ENCODE measurements at places on chromosomes 13 and 19. TPM values are rescaled to one million over a fixed set of nuclear protein-coding genes. Genes with fewer than 3 reads are reported as not detected.

SERTM1 gene
- 5.0 TPM for total RNA-seq

DBP gene
- total RNA-seq: 17.7 TPM

TMEM238 gene
- 16.4 TPM for total RNA-seq

SIAH3 gene
- total RNA-seq: 0.06 TPM

CEACAM8 gene
- 0.53 TPM for total RNA-seq

GPR183 gene
- 9.0 TPM for total RNA-seq

CD70 gene
- 2.6 TPM for total RNA-seq

C19orf81 gene
- total RNA-seq: 5.2 TPM

GRCh38 chr19:29777781-29778309 is 33.9 kb upstream of the CCNE1 start:
- no peaks in the 10 kb centered on the region for H3K27me3 ChIP-seq
- H3K36me3 ChIP-seq: no peaks in the 10 kb centered on the region
- no peak overlapping the region for H3K4me3 ChIP-seq
- no peak for DNase-seq
- H3K27ac ChIP-seq: no peak overlapping the region

DNA sequence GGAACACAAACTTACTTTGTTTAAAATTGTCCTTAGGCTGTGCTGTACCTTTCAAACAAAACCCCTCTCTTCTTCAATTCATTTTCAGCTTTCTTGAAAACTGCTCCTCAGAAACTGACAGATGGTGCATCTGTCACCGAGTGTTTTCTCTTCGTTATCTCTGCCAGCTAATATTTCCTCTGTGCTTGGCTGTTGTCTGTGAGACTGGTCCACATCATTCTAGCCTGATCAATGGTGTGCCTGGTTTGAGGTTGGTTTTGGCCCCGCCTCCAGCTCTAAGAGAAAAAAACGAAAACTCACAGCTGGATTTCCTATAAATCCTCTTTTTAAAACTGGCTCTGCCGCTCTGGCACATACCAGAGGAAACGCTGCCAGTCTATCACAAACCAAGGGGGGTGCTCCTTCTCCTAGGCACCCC is 79.7 kb downstream of the STARD13 start:
- H3K27me3 ChIP-seq: no peaks in the 10 kb centered on the region
- H3K4me1 ChIP-seq: peaks cover 64% of the 10 kb centered on the region
- peak overlapping the region; percentile 77 for H3K27ac ChIP-seq
- DNase-seq: no peak
- no peaks in the 10 kb centered on the region for H3K36me3 ChIP-seq

DNA sequence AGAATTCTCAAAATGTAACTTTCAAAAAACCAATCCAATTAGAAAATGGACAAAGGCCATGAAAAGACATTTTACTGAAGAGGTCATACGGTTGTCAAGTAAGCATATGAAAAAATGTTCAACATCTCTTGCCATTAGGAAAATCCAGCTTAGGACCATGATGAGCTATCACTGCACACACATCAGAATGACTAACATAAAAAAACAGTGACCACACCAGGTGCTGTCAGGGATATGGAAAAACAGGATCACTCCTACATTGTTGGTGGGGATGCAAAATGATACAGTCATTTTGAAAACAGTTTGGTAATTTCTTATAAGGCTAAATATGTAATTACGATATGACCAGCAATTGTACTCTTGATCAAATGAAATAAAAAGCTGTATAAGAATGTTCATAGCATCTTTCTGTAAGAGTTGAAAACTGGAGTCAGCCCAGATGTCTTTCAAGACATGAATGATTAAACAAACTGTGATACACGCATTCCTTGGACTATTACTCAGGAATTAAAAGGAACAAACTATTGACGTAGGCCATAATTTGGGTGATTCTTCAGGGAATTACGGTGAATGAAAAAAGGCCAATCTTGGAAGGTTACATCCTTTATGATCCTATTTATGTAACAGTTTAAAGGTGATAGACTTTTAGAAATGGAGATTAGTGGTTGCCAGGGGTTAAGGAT is 26.9 kb upstream of the RCBTB2 start:
- DNase-seq: no peak
- no peaks in the 10 kb centered on the region for H3K36me3 ChIP-seq
- peaks cover 22% of the 10 kb centered on the region for H3K4me1 ChIP-seq
- no peak overlapping the region for H3K27ac ChIP-seq
- H3K4me3 ChIP-seq: no peak overlapping the region

DNA sequence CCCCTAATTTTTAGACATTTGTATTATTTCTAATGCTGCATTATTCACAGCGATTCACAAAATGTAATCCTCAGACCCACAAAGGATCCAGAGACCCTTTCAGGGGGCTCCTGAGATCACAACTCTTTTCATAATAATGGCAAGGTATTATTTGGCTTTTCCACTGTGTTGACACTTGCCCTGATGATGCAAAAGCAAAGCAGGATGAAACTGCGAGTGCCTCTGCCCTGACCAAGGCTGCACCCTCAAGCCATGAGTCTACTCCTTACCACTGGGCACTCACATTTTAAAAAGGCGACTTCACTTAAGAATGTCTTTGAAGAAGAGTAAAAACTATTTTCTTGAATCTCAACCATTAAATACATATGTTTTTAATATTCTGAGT is 11.4 kb downstream of the ELF1 start:
- no peak overlapping the region for H3K4me3 ChIP-seq
- no peaks in the 10 kb centered on the region for H3K36me3 ChIP-seq

GRCh38 chr19:30090476-30090875 is 148.4 kb downstream of the URI1 start:
- no peaks in the 10 kb centered on the region for H3K4me1 ChIP-seq
- H3K27me3 ChIP-seq: no peaks in the 10 kb centered on the region
- no peak overlapping the region for H3K27ac ChIP-seq
- H3K4me3 ChIP-seq: no peak overlapping the region
- no peaks in the 10 kb centered on the region for H3K36me3 ChIP-seq

- H3K27me3 ChIP-seq: no peaks in the 10 kb centered on the region
- no peak for DNase-seq
- peak overlapping the region; percentile 89 for H3K27ac ChIP-seq
- no peaks in the 10 kb centered on the region for H3K36me3 ChIP-seq
Measured at GRCh38 chr13:49936968-49937273, 781 bp upstream of the SPRYD7 start.

DNA sequence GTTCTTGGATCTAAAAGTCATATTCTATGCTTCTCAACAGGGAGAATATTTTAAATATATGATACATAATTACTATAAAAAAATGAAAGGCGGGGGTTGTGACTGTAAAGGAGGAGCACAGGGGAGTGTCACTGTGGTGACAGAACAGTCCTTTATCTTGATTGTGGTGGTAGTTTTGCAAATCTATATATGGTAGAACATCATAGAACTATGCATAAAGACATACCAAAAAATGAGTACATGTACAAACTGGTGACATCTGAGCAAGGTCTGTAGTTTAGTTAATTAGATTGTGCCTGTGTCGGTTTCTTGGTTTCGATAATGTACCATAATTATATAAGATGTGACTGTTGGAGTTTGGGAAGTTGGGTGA is 38.7 kb upstream of the GARRE1 start:
- H3K4me3 ChIP-seq: no peak overlapping the region
- H3K27me3 ChIP-seq: no peaks in the 10 kb centered on the region
- DNase-seq: no peak
- peaks cover 79% of the 10 kb centered on the region for H3K36me3 ChIP-seq
- no peak overlapping the region for H3K27ac ChIP-seq
- peaks cover 10% of the 10 kb centered on the region for H3K4me1 ChIP-seq

DNA sequence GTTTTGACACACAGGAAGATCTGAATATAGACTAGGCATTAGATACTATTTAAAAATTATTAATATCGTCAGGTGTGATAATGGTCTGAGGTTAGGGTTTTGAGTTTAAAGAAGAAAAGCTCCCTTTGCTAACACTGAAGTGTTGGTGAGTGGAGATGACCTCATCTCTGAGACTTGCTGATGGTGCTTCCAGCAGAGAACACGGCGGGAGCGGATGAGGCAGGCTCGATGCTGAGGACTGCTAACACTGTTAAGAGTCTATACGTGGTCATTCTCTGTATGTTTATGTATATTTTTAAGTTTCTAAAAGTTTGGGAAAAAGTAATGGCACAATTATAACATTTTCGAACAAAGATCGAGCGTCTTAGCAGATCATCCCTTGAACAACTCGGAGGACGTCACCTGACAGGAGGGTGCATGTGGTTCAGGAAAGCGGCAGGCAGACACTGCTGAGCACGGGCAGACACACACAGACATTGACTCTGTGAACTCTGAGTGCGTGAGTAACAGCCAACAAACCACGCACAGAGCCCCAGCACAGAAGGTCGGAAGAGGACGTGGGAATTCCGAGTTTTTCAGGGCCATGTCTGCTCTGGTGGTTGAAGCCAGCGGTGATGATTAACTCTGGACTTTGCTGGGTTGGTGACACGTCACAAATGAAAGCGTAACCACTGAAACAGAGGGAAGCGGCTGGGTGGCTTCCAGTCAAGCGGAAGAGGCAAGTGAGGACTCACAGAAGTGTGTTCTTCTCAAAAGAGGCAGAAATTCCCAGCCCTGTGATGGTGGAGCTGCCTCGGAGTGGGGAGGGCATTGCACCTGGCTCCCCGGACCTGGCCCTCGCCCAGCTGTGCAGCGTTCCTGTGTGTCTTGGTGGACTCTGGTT is 91.9 kb upstream of the TEX29 start:
- H3K36me3 ChIP-seq: peaks cover 18% of the 10 kb centered on the region
- DNase-seq: no peak
- H3K4me1 ChIP-seq: peaks cover 9% of the 10 kb centered on the region
- H3K4me3 ChIP-seq: no peak overlapping the region
- no peak overlapping the region for H3K27ac ChIP-seq
- H3K27me3 ChIP-seq: no peaks in the 10 kb centered on the region

GRCh38 chr13:74695021-74695800 is 561.0 kb upstream of the KLF12 start:
- H3K4me3 ChIP-seq: no peak overlapping the region
- no peaks in the 10 kb centered on the region for H3K36me3 ChIP-seq
- no peaks in the 10 kb centered on the region for H3K27me3 ChIP-seq
- no peak overlapping the region for H3K27ac ChIP-seq
- no peaks in the 10 kb centered on the region for H3K4me1 ChIP-seq

DNA sequence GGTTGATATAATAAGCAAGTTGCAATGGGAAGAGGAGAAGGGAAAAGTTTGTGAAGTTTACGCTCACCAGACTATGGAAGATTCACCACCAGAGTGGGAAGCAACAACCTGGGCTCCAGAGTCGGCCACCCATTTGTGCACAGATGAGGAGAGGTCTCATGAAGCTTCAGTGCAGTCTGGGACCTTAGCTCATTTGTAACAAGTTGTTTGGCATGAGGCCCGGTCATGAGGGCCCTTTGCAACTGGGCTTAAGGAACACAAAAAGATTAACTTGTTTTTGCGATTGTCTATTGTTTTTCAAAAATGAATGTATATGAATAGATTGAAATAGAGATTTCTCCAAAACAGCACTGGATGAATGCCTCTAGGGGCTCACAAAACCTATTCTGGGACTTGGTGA is 94.2 kb downstream of the ZNF737 start:
- H3K4me1 ChIP-seq: no peaks in the 10 kb centered on the region
- peak; percentile 53 for DNase-seq
- H3K36me3 ChIP-seq: no peaks in the 10 kb centered on the region
- no peaks in the 10 kb centered on the region for H3K27me3 ChIP-seq
- no peak overlapping the region for H3K27ac ChIP-seq

- DNase-seq: no peak
- no peaks in the 10 kb centered on the region for H3K36me3 ChIP-seq
- H3K4me1 ChIP-seq: peaks cover 9% of the 10 kb centered on the region
- H3K27me3 ChIP-seq: peaks cover 10% of the 10 kb centered on the region
Measured at GRCh38 chr19:56071151-56071550, 49.9 kb downstream of the ZNF787 start.

- H3K36me3 ChIP-seq: peaks cover 3% of the 10 kb centered on the region
- no peak for DNase-seq
- H3K4me3 ChIP-seq: no peak overlapping the region
- no peaks in the 10 kb centered on the region for H3K27me3 ChIP-seq
Measured at GRCh38 chr19:56269348-56269747, 3.2 kb upstream of the EDDM13 start.

GRCh38 chr19:48398375-48399235 is 5.1 kb downstream of the GRIN2D start:
- peaks cover 11% of the 10 kb centered on the region for H3K4me1 ChIP-seq
- H3K36me3 ChIP-seq: no peaks in the 10 kb centered on the region
- H3K4me3 ChIP-seq: peak overlapping the region; percentile 38
- H3K27me3 ChIP-seq: peaks cover 40% of the 10 kb centered on the region
